ENCODE measurements at places on chromosomes 16 and 17.

- peak; percentile 36 for DNase-seq
Observed at GRCh38 chr16:70679671-70680494, 6.0 kb downstream of the MTSS2 start.

DNA sequence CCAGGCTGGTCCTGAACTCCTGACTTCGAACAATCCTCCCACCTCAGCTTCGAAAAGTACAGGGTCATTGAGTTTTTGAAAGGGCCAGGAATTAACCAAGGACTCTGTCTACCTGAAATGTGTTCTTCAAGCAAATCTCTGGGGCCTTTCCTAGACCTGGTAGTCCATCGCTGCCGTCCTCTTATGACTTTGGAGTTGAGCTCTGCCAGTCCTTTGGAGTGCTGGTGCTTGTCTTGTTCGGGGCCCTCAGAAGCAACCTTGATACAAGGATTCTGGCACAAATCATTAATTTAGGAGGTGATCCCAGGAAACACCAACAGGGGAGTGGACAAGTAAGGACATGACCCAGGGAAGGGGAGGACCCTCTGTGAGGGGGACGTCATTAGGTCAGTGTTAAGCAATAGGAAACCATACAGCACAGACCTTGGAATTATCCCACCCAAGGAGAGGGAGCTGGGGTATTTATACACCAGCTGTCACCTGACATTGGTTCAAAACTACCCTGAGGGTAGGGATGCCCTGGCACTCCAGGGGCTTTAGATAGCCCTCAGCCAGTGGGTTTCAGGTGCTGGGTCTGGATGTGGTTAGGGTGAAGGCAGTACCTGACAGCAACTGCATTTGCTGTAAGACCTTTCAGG lies 187.2 kb downstream of the FOXL1 start:
- DNase-seq = no peak

GRCh38 chr17:66952681-66953629 lies 11.6 kb upstream of the CACNG4 start:
- no peak for DNase-seq

DNA sequence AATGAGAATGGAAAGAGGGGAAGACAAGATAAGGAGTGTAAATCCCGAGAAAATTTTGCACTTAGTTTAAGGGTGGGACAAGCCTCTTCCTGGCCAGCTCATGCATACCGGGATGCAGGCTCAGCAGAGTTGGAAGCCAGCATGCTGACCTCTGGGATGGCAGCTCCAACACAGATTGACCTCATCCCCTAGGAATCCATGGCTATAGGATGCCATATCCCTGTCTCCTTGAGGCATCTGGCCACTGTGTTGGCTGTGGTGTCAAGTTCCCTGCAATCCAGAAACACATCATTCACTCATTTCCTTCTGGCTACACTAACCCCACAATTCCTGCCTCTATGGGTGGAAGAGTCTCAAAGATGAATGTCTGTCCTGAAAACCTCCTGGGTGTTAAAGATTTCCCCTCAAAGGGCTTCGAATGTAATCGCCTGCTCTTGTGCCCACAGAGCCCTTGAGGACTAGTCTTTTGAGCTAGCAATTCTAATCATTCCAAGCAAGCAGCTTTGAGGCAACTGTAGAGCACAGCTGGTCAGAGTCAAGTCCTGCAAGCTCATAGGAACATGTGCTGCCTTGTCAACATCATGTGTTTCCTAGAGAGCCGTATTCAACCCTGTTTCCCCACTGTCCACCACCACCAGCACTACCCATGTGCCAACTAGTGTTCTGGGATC lies 141.4 kb downstream of the PMP22 start:
- peak; percentile 95 for DNase-seq

- DNase-seq = no peak
Observed at GRCh38 chr16:50614955-50615724, 66.0 kb downstream of the SNX20 start.

DNA sequence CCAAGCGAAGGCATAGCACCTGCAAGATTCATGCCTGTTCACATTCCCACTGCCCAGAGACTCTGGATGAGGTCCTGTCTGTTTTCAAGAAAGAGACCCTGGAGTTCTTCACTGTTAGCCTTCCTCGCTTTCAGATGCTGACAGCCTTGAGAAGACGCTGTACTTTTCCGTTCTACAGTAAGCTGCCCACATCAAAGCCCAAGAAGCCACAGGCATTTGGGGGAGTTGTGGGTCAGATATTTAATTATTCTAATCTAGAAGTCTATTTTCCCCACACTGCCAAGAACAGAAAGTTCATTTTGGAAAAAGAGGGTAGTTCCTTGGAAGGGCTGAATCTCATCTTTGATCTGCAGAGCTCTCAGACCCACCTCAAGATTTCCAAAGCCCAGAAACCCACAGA lies 127.9 kb downstream of the AXIN2 start:
- DNase-seq = no peak

GRCh38 chr17:75642784-75643642 lies 9.8 kb downstream of the SMIM5 start:
- DNase-seq = no peak

- DNase-seq = no peak
Observed at GRCh38 chr17:28700830-28701492, 10.7 kb downstream of the PROCA1 start.

DNA sequence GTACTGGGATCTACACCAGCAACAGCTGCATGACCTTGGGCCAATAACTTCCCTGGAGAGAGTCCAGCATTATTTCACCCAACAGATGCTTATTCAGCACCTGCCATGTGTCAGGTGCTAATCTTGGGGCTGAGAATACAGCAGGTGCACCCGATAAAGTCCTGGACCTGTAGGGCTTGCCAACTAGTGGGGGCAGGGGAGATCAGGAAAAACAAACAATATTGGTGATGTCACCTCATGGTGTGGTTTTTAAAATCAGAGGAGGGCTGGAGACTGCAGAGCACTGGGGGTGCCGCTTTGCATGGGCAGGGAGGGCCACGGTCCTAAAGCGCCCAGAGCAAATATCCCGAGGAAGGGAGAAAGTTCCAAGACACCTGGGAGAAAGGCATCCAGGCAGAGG lies 218.8 kb downstream of the C16orf95 start:
- DNase-seq = no peak

- no peak for DNase-seq
Observed at GRCh38 chr16:85383836-85384832, 229.0 kb upstream of the GSE1 start.

DNA sequence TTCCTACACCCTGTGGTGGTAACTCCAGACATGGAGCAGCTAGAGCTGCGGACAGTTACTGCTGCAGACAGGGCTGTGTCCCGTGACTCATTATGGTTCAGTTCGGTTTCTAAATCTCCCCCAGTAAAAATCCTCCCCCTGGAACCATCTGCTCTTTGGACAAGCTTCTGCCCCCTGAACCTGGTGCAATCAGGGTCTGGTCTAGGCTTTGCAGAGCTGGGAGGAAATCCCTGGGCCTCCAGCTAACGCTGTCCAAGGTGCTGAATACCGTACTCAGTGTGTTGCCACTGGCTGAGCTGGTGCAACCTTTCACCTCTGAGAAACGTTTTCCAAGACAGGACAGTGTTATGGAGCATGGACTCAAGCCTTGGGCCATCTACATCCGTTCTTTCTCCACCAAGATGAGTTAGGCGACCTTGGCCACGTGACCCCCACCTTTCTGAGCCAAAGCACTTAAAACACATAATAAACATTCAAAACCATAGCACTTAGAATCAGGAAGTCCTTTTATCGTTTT lies 142.0 kb downstream of the CPPED1 start:
- peak; percentile 45 for DNase-seq

GRCh38 chr17:77837917-77838316 lies 120.6 kb upstream of the TNRC6C start:
- no peak for DNase-seq

DNA sequence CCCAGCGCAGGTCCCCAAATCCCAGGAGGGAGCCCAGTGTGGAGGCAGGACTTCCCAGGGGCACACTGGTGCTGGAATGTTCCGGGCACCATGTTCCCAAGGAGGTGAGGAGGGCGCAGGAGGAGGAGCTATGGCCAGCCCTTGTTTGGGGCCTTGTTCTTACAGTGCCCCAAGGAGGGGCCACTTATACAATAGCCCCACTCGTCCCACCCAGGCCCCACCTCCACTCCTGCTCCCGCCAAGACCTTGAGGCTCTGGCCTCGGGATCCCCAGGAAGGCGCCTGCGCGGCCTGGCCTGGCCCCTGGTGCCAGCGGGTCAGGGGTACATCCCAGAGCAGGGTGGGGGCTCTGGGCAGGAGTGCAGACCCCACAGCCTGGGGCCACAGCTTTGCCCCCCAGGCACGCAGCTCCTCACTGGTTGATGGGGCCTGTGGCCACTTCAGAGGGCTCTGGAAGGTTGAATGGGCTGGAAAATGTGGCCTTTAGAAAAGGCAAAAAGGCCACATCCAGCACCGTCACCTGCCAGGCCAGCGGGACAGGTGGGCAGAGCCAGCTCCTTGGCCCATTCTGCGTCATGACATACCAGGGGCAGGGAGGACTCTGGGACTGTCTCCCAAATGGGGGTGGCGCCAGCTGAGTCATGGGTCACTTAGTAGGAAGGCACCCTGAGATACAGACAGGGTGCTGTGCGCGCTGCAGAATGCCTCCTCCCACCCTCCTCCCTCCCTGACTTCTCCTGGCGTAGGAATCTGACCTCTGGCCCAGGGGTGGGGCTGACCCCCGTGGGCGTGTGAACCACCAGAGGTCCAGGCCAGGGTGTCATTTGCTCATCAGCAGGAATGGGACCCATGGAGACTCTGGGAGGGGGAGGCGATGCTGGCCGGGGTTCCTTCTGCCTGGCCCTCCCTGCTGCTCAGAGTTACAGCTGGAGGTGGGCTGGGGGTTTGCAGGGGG lies 32.3 kb upstream of the PVALEF start:
- no peak for DNase-seq

GRCh38 chr17:8059131-8059530 lies 20.3 kb downstream of the ALOX15B start:
- DNase-seq = no peak

GRCh38 chr16:12507366-12507765 lies 296.3 kb downstream of the CPPED1 start:
- no peak for DNase-seq

DNA sequence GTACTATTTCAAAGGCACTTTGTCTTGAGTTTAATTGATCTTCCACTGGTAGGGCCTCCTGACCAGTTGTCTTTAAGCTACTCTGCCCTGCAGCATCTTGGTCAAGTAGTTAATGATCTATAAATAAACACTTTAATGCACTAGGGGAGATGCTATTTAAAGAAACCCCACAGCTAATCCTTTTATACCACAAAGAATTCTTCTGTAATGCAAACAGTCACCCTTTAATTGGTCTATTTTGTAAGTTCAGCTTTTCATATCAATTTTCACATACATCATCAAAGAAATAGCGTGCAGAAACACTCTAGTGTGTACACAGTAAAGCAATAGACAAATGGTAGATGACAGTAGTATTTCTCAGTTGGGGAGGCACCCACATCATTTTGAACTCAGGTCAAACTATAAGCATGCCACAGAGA lies 70.3 kb downstream of the PMP22 start:
- peak; percentile 76 for DNase-seq

DNA sequence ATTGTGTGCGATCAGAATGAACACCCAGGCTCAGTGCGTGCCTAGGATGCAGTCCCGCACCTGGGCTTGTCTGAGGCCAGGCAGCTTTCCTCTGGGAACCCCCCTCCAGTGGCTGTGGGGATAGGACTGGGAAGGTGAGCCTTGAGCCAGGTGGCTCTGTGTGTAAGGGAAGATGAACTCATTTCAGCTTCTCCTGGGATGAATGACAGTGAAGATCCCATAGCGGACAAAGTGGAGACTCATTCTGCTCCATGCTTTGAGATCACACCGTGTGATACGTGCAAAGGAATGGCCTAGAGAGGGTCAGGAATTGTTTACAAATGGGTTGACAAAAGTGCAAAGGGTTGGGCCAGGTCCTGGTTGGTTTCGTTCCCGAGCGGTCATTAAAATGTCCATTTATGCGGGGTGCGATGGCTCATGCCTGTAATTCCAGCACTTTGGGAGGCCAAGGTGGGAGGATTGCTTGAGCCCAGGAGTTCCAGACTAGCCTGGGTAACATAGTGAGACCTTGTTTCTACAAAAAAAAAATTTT lies 15.8 kb downstream of the GPRC5C start:
- DNase-seq = no peak

GRCh38 chr17:17935321-17936271 lies 36.6 kb downstream of the TOM1L2 start:
- DNase-seq = peak; percentile 96

DNA sequence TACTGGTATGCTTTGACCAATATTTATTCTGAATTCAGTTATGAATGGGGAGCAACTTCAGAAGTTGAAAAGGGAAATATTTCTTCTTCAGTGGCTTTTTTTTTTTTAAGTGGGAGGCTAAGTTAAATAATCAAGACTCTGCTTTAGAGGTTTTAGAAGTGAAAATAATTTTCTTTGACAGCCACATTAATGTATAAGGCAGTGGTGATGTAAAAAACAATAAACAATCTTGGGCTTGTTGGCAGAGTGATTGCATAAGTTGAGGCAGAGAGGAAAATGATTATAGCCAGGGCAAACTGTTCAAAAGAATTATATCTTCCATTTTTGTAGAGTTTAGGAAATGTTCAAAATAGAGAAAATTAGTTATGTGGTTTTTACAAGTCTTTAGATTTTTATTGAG lies 5.4 kb upstream of the KRT12 start:
- DNase-seq = no peak

DNA sequence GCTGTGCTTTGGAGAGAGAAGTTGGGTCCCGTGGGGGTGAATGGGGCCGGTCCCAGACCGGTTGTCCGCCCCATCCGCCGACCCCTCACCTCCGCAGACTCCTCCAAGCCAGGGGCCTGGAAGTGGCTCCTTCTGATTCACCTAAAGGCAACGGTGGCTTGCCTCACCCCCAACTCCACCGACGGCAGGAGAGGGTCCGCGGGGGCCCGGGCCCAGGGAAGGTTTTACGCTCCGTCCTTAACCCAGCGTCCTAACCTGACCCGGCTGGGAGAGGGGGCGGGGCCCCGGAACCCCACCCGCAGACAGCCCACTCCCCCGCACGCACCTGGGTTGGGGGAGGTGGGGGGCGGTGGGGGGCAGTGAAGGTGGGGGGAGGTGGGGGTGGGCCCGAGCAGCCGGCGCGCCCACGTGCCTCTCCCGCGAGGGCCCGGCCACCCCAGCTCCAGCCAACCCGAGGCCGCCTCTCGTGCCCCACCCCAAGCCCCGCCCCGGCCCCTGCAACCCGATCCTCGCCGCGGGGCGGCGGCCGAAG lies 12.7 kb upstream of the CD300A start:
- no peak for DNase-seq

- DNase-seq = peak; percentile 0
Observed at GRCh38 chr16:77617996-77618395, 104.3 kb upstream of the NUDT7 start.

- peak; percentile 15 for DNase-seq
Observed at GRCh38 chr17:30600830-30601494, 123.8 kb downstream of the GOSR1 start.

GRCh38 chr16:81713796-81714195 lies 65.3 kb upstream of the PLCG2 start:
- DNase-seq = no peak

GRCh38 chr16:89523680-89524344 lies 15.6 kb downstream of the SPG7 start:
- no peak for DNase-seq

Measured in fibroblast of skin of right biceps (primary cell).